ENCODE measurements at places on chromosomes 12 and 14. TPM values are rescaled to one million over a fixed set of nuclear protein-coding genes. Genes with fewer than 3 reads are reported as not detected.

GRCh38 chr14:101289230-101289690 is 272.0 kb upstream of the DIO3 start:
- H3K27ac ChIP-seq = no peak overlapping the region
- DNase-seq = no peak
- H3K4me1 ChIP-seq = no peaks in the 10 kb centered on the region
- no peaks in the 10 kb centered on the region for H3K27me3 ChIP-seq
- no peak overlapping the region for H3K4me3 ChIP-seq

GRCh38 chr12:3149515-3150307 is 72.5 kb downstream of the TSPAN9 start:
- no peaks in the 10 kb centered on the region for H3K27me3 ChIP-seq
- no peaks in the 10 kb centered on the region for H3K36me3 ChIP-seq
- peaks cover 18% of the 10 kb centered on the region for H3K4me1 ChIP-seq
- H3K4me3 ChIP-seq = no peak overlapping the region
- DNase-seq = no peak
- H3K27ac ChIP-seq = no peak overlapping the region

DNA sequence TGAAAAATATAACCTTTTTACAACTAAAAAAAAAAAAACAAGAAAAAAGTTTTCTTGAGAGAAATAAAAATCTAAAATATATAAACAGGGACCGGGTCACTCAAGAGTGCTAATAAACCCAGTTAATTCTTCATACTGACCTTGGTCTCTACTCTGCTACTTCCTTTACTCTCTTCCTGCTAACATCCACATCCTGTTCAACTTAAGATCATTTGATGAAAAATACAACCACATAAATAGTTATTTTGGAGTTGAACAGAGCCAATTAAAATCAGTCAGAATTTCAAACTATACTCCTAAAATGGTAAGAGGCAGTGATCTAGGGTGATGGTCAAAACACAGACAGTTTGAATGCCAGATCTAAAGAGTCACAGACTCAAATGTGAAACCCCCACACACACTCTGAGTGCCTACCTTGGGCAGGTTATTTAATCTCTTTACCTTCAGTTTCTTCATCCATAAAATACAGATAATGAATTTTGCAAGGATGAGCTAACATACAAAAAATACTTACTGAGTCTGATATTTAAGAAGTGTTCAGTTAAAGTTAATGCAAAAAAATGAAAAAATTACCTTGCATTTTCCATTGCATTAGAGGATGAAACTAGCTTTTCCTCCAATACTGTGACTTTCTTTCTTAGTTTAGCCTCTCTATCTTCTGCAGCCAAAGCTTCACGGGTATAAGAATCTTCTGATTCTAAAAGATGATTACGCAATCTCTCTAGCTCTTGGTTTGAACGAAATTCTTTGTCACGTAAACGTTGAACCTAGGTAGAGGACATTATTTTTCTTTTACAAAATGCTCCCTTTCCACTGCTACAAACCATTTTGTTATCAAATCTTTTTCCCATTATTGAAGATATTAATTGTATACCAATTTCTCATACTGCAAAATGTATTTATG is 40.9 kb downstream of the TRIP11 start:
- H3K36me3 ChIP-seq = peaks cover 4% of the 10 kb centered on the region
- no peak overlapping the region for H3K4me3 ChIP-seq
- DNase-seq = no peak
- H3K27ac ChIP-seq = no peak overlapping the region

DNA sequence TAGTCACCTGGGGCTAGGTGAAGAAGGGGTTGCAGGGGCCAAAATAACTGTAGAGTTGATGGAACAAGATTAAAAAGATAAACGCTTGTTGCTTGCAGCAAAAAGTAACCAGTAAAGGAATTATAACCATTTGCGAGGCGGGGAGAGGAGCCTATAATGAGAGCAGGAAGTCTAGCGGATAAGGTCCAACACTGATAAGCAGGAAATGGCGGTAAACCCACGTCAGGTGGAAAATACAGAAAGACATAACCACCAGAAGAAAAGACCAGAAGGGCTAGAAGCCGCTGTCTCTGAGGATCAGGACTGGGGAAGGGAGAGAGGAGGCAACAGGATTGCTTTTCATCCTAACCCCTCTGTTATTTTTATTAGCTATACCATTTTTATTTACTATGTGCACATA is 303.3 kb downstream of the DPF3 start:
- DNase-seq = no peak
- no peaks in the 10 kb centered on the region for H3K4me1 ChIP-seq
- no peak overlapping the region for H3K27ac ChIP-seq

DNA sequence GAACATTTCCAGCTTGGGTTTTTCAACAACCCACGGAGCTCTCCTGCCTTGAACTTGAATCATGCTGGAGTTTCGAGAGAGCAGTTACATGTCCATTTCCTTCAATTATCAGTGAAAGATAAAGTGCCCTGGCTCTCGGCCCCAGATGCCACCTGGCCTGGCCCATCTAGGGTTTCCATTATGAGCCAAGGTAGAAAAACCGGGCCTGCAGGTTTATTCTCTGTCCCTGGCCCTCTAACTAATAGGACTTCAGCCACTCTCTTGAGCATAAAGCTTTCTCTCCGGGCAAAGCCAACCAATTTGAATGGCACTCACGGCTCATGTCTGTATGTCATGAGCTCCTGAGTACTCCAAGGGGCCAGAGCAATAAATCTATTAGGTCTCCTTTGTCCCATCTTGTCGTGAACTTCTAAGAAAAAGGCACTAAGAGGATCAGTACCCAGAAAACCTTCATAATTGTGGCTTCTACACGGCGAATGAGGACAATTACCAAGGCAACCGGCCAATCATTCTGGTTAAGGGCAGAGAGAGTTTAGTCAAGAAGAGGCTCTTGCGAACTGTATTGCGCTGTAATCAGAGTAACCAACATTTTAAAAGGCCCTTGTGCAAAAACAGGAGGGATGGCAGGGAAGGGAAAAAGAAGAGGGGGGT is 392.3 kb downstream of the MED13L start:
- no peaks in the 10 kb centered on the region for H3K36me3 ChIP-seq
- H3K27ac ChIP-seq = no peak overlapping the region
- H3K4me1 ChIP-seq = no peaks in the 10 kb centered on the region
- H3K4me3 ChIP-seq = no peak overlapping the region

APOF gene
- total RNA-seq = not detected

DNA sequence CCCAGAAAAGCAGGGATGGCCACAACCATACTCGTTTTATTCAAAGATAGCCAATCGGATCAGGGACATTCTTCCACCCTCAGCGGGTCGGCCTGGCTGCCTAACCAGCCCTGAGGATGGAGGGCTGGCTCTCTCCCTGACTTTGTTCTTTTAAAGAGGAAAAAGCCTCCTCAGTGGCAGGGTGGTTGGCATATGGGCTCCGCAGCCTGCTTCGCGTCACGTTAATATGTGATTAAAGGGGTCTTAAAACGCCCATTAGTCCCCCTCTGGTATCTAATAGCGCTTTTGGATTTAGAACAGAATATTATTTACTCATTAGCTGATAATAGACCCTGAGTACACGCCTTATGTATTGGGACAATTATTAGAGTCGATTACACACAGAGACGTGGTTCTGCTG is 199.4 kb downstream of the PHETA1 start:
- H3K4me3 ChIP-seq = no peak overlapping the region
- no peak overlapping the region for H3K27ac ChIP-seq
- H3K4me1 ChIP-seq = no peaks in the 10 kb centered on the region
- no peak for DNase-seq
- H3K36me3 ChIP-seq = no peaks in the 10 kb centered on the region

DNA sequence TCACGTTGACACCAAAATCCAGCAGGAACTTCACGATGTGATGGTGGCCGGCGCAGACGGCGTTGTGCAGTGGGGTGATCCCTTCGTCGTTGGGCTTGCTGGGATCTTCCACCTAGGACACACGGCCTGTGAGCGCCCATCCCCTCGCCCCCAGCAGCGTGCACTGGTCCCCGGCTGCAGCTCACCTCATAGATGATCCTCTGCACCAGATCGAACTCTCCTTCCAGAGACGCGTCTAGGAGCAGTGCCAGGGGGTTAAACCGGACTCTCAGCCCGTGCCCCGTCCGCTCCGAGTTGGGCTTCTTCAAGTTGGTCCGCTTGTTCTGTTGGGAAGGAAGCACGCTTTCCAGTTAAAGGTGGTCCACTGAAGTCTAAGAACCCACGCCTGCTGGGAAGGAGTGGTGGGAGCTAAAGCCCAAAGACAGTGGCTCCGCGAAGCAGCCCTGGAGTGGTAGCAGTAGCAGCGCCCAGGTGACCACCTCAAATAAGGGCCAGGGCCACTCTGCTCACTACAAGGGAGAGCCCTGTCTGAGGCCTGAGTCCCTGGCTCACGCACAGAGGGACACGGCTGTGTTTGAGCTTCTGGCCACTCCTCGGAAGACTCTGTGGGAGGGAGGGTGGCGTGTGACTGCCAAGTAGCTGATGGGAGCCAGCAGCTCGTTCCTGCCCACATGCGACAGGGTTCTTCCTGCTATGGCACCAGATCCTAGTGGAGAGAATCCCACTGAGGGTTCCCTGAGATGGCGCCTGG is 23.3 kb downstream of the ZFYVE21 start:
- H3K27me3 ChIP-seq = no peaks in the 10 kb centered on the region
- peak overlapping the region; percentile 42 for H3K27ac ChIP-seq
- peaks cover 95% of the 10 kb centered on the region for H3K36me3 ChIP-seq
- no peak for DNase-seq
- H3K4me1 ChIP-seq = peaks cover 29% of the 10 kb centered on the region
- H3K4me3 ChIP-seq = no peak overlapping the region

DNA sequence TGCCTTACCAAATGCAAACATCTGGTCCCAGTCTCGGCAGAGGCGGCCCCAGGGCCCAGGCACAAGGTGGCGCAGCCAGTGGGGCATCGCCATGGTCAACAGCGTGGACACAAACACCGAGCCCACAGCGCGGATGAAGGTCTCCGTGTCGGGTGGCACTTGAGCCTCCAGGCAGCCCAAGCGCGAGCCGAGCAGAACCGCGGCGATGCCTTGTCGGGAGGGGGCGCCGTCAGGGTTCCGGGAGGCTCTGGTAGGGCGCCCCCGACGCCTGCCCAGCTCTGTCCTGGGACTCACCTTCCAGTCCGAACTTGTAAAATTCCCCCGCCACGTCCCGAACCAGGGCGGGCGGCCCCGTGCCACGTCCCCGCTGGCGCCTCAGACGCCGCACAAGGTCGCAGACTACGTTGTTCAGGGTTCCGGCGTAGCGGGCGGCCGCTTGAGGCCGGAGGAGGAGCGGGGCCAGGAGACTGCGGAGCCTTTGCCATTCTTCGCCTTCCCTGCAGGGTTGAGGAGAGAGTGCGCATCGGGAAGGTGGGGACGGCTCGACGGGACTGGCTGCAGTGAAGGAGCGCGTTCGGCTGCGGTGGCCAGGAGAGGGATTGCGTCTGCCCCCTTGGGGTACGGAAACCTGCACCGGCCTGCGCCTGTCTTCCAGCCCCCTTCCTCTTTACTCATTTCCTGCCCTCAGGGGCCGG is 1.7 kb downstream of the CYP27B1 start:
- peaks cover 34% of the 10 kb centered on the region for H3K4me1 ChIP-seq
- H3K27ac ChIP-seq = no peak overlapping the region
- H3K27me3 ChIP-seq = peaks cover 72% of the 10 kb centered on the region
- H3K4me3 ChIP-seq = peak overlapping the region; percentile 48
- peak; percentile 45 for DNase-seq

DNA sequence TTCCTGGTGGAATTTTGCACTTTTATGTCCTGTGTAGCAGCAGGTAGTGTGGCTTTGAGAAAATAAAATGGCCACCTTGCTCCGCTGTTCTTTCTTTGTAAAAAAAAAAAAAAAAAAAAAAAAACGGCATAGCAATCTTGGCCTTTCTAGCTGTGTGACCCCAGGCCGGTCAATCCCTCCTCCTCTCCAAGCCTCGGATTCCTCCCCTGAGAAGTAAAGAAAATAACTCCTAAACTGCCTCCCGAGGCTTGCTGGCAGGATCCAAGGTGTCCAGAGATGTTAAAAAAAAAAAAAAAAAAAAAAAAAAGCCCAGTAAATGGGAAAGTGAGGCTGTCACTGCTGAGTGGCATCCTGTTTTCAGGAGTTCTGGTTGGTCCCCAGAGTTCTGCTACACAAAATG is 23.9 kb upstream of the MAP1LC3B2 start:
- no peaks in the 10 kb centered on the region for H3K36me3 ChIP-seq
- H3K4me3 ChIP-seq = no peak overlapping the region
- H3K27ac ChIP-seq = no peak overlapping the region
- no peak for DNase-seq
- no peaks in the 10 kb centered on the region for H3K27me3 ChIP-seq
- peaks cover 44% of the 10 kb centered on the region for H3K4me1 ChIP-seq

GRCh38 chr12:67697443-67697842 is 48.9 kb downstream of the DYRK2 start:
- H3K27ac ChIP-seq = no peak overlapping the region
- DNase-seq = peak; percentile 23
- no peaks in the 10 kb centered on the region for H3K27me3 ChIP-seq
- no peak overlapping the region for H3K4me3 ChIP-seq
- peaks cover 8% of the 10 kb centered on the region for H3K4me1 ChIP-seq
- no peaks in the 10 kb centered on the region for H3K36me3 ChIP-seq

Data from stomach (tissue), 19 donors.